ENCODE measurements at places on chromosomes 2 and 18. TPM values are rescaled to one million over a fixed set of nuclear protein-coding genes. Genes with fewer than 3 reads are reported as not detected.

GRCh38 chr18:48780913-48781162 is 169.9 kb downstream of the SMAD7 start:
- DNase-seq, result no peak

DNA sequence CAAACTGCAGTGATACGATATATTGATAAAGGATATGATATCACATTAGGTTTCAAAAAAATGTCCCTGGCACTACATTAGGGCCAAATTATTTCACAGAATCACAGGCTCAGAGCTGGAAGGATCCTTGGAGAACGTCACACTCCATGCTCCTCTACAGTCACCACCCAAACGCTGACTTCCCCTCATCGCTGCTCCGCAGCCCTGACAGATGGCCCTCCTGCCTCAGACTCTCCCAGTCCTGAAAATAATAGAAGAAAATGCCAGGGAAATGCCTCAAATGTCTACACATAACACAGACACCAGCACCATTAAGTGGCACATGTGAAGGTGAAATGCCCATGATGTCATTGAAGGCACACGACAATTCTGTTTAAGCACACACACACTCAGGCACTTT is 72.0 kb downstream of the ZNF521 start:
- no peak for DNase-seq

Gene PLGLB2
- total RNA-seq, result 2.7 TPM

GRCh38 chr2:159808032-159808425 is 10.0 kb upstream of the CD302 start:
- no peak for DNase-seq

Gene PSMA8
- total RNA-seq, result 0.73 TPM

DNA sequence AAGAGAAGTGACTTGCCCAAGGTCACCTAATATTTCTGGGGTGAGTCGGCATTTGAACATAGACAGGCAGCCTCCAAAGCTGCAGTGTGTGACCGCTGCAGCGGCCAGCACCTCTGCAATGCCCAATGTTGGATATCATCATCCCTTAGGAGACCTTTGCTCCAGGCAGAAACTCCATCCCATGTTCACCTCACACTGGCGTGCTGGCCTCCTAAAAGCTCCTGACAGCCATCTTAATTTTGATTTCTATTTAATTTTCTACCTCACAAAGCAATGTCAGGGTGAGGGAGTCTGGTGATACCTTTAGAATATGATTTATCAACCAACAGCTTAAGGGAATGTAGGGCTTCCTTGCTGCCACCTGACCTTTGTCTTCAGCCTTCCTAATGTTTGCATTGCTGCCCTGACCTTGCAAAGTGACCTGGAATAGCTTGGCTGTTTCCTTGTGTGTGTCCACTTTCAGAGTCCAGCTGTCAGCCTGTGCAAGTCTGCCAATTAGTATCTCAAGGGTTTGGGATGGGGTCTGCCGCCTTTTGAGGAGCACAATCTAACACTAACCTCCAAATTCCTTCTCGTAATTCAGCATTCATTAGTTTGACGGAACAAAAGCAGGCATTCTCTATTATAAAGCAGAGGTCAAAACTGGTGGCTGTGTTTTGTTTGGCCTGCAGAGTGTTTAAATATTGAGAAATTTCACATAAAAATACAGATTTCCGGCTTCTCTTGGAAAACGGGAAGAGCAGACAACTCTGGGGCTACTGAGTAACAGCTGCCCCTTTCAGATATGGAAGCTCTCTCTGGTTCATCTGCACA is 127.6 kb downstream of the PLEKHM3 start:
- no peak for DNase-seq

Gene SLC5A7
- total RNA-seq, result not detected

GRCh38 chr2:59724746-59725145 is 828.7 kb downstream of the BCL11A start:
- no peak for DNase-seq

Gene SP140
- total RNA-seq, result 77.7 TPM

DNA sequence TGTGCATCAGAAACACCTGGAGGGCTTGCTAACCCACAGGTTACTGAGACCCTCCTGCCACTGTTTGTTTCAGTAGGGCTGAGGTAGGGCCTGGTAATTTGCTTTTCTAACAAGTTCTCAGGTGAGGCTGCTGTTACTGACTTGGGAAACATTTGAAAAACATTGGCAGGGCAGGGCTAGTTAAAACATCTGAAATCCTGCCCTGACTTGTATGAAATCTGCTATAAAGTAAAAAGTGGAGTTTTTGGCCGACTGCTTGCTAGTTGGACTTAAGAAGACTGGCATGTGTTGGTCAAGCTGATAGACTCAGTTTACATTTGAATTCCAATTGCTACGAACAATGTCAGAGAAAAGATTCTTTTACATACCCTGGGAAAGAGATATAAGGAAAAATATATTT is 111.6 kb upstream of the DLX2 start:
- DNase-seq, result no peak

- DNase-seq, result no peak
Measured at GRCh38 chr18:34122724-34123334, 101.9 kb downstream of the NOL4 start.

GRCh38 chr18:48002933-48003365 is 72.5 kb upstream of the SMAD2 start:
- no peak for DNase-seq

DNA sequence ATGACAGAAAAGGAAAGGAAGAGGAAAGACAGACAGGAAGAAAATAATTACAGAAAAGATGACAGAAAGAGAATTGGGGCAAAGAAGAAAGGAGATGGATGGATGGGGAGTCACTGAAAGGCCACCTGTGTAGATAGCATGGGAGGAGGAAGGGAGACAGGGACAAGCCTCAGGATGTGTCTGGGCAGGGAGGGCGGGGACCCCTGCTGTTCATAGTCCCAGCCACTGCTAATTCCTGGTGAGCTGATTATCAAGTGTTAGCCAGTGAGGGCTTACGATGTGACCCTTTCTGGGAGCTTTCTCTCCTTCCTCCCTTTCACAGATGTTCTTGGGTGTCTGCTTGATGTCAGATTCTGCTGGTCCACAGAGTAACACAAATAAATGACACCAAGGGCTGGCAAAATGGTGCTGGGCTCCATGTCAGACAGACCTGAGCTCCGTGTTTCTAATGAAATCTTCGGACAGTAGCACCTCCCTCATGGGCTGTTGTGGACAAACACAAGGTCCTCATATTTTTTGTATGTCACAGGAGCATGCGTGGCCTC is 13.6 kb downstream of the FHOD3 start:
- no peak for DNase-seq

- DNase-seq, result no peak
Measured at GRCh38 chr18:25795213-25795612, 295.2 kb downstream of the SS18 start.

DNA sequence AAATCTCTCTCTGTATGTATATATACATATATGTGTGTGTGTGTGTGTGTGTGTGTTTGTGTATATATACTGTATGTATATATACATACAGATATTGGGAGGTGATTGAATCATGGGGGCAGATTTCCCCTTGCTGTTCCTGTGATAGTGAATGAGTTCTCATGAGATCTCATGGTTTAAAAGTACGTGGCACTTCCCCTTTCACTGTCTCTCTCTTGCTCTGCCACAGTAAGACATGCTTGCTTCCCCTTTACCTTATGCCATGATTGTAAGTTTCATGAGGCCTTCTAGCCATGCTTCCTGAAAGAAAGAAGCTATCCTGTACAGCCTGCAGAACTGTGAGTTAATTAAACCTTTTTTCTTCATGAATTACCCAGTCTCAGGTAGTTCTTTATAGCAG is 18.8 kb upstream of the CCDC195 start:
- DNase-seq, result no peak

DNA sequence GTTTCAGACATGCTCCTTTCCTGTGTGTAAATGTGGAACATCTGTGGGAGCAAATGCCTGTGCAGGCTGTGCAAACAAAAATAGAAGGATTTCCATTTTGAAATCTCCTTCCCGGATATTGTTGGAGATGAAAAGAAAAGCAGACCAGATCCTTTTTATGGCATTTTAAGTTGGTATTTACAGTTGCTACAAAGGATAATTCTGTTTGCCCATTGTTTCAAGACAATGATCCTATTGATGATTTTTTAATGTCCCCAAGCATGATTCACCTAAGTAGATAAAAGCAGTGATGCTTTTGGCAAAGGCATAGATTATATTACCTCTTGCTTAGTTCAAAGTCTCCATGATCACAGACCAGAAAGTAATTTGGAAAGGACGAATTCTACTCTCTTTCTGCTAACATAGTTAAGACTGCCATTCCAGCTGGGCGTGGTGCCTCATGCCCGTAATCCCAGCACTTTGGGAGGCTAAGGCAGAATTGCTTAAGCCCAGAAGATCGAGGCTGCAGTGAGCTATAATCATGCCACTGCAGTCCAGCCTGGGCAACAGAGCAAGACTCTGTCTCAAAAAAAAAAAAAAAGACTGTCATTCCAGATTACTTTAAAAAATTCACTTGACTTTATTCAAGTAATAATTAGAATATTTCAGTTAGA is 209.6 kb upstream of the SLC39A10 start:
- DNase-seq, result no peak

Gene CSRNP3
- total RNA-seq, result not detected

- no peak for DNase-seq
Measured at GRCh38 chr2:45923701-45924100, 272.2 kb downstream of the PRKCE start.

Gene CYP26B1
- 0.06 TPM for total RNA-seq

DNA sequence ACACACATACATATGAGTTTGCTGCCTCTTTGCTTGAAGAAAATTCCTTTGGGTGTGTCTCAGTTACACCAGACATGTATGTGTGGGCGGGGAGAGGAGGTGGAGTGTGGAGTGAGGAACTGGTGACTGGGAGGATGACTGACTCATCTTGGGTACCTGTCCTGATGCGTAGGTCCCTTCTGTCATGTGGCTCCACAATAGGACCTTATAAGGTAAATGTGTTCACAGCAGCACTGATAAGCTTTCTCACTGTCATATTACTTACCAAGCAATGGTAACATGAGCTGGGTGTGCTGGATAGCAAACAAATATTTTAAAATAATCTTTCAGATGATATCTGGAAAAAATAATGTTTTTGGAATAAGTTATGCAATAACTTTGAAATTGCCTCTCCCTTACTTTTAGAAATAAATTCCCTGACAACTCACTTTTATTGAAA is 45.1 kb downstream of the SLC9A2 start:
- DNase-seq, result peak; percentile 67

GRCh38 chr2:118223511-118223991 is 135.3 kb downstream of the INSIG2 start:
- DNase-seq, result no peak

DNA sequence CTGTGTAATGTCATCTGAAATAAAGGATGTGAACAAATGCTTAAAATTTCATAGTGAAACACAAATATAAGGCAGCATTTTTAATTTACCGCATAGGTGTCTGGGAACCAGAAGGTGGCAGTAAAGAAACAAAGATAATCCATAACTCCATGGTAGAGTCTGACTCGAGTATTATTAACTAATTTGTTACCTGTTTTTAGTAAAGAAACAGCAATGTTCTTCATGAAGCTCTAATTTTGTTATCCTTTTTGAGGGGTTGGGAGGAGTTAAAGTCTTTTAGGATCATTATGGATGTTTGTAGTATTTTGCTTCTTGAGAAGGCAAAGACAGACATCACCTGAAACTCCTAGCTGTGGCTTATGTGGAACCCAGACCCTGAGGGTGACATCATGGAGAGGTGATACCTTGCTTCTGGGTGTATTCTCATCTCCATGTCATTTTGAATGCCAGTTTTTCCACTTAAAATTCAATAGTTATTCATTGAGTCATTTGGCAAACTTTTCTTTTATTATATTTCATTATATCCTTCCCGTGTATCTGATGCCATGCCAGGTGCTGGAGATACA is 286.2 kb upstream of the EPAS1 start:
- no peak for DNase-seq

- no peak for DNase-seq
Measured at GRCh38 chr18:46184727-46185126, 80.5 kb downstream of the HAUS1 start.

GRCh38 chr2:159515441-159515840 is 100.9 kb downstream of the BAZ2B start:
- no peak for DNase-seq

DNA sequence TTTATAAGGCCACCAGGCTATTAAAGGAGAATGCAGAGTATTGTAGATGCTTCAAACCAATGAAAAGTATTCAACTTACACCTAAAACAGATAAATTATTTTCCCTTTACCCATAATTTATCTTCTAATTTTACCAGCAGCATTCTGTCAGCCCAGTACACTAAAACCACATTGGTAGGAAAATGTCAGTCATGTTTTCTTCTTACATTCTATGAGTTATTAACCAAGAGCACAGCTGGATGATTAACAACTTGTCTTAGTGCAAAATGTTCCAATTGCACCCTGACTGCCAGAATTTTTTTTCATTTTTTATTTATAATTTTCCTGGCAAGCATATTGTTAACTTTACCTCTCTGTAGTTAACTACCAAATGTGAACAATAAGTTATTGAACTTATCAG is 79.0 kb upstream of the WDR75 start:
- DNase-seq, result no peak

Gene CHAC2
- 5.0 TPM for total RNA-seq

DNA sequence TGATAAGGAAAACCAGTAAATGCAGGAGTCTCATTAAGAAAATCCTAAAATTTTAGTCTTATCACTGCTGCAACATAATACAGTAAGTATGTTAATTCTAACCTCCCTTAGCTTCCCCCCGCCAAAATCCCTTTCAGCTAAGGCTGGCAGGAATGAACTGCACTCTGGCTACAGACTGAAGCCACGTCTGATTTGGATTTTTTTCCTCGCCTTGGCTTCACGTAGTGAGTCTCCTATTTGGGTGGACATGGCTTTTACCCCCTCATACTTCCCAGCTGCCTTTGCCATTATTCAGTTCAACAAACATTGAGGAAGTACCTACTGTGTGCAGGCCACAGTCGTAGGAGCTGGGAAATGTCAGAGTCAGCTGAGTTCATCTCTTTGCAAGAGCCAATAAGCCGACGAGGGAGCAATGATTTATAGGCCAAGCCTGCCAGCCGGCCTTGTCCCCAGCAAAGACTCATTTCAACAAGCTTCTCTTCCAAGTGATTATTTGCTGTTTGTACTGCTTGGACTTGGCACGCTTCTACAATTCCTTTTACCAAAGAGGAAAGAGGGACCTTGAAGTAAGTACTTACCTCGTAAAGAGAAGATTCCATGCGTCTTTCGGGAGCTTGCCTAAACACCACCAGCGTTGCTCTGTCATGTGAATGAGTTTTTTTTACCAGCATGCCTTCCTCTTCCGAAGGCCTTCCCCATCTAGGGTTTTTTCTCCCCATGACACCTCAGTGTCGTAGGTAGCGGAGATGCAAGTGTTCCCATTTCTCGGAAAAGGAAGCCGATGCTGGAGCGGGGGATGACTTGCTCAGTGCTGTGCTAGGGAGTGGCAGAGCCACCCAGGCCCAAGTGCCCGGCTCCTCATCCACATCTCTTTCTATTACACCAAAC is 138.6 kb downstream of the KLHL29 start:
- DNase-seq, result no peak

Measured in activated naive CD4-positive, alpha-beta T cell treated with anti-CD3 and anti-CD28 coated beads, Interleukin-2, amount 50 U/mL, for 72 hours (primary cell).